NCI-H82 (cell line): ENCODE measurements at places on chromosomes 7 and 10.

GRCh38 chr10:60429084-60429849 is 39.6 kb upstream of the ANK3 start:
- no peak for DNase-seq

- peak; percentile 0 for DNase-seq
Measured at GRCh38 chr10:42149027-42149700, 489.2 kb downstream of the ZNF33B start.

- DNase-seq: no peak
Measured at GRCh38 chr10:71801361-71801760, 28.0 kb upstream of the VSIR start.

GRCh38 chr10:118523775-118524174 is 71.7 kb downstream of the PRLHR start:
- no peak for DNase-seq

DNA sequence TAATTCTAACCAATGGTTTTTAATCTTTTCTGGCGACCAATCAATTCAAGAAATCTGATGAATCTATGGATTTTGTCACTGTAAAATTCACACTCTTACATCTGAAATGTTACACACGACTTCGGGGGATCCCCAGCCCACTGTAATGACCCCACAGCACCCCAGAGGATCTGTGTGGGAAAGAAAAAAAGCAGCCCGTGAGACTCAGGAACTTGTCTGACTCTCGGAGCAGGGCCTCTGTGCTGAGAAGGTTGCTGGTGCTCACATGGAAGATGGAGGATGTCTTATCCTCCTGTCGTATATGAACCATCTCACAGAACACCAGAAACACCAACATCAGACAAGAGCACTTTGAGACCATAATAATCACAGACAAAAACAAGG is 228.4 kb upstream of the INHBA start:
- DNase-seq: no peak

GRCh38 chr7:116421298-116421697 is 78.2 kb upstream of the CAV2 start:
- no peak for DNase-seq

- DNase-seq: no peak
Measured at GRCh38 chr10:132457328-132458070, 60.5 kb downstream of the PWWP2B start.

DNA sequence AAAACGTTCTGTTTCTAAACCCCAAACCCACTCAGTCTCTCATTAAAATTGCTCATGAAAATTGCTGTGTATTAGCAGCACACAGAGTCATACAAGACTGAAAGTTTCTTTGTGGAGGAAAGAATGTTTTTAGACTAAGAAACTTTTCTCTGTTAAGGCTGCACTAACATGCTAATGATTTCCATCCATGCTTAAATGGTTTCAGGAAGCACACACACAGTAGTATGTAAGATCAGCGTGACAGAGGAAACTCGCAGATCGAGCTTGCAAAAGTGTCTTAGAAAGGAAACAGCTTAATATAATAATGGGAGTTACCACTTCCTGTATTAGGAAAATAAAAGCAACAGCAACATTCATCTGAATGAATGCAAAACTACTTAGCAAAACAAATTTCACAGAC is 112.7 kb downstream of the ICA1 start:
- DNase-seq: no peak

DNA sequence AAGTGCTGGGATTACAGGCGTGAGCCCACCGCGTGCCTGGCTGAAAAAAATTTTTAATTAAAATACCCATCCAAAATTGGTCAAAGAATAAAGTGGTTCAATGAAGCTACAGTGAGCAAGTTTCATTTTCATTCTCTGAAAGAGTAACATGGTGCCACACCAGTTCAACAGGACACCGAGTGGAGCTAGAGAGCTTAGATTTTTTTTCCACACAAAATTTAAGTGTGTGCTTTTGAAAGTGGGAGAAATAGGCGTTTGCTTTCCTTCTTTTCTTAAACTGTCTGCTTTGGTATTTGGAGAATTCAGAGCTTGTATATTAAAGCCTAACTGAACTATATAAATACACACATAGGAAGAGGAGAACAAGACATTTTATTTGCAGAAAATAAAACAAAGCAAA is 43.4 kb downstream of the BPGM start:
- DNase-seq: no peak

DNA sequence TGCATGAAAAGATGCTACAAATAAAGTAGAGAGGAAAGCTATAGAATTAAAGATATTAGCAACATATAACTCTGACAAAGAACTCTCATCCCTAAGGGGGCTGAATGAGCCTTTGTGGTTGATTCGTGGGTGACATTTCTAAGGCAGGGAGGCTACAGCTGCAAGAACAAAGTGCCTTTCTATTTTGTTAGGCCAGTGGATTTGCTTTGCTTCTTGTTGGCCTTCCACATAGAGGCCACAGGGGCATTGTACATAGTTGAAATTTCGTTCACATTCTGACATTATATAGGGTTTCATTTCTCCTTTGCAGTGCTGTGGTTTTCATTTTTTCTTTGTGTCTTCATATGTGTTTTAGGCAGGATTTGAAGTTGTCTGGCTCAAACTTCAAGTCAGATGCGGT is 819.2 kb upstream of the C7orf33 start:
- DNase-seq: no peak

DNA sequence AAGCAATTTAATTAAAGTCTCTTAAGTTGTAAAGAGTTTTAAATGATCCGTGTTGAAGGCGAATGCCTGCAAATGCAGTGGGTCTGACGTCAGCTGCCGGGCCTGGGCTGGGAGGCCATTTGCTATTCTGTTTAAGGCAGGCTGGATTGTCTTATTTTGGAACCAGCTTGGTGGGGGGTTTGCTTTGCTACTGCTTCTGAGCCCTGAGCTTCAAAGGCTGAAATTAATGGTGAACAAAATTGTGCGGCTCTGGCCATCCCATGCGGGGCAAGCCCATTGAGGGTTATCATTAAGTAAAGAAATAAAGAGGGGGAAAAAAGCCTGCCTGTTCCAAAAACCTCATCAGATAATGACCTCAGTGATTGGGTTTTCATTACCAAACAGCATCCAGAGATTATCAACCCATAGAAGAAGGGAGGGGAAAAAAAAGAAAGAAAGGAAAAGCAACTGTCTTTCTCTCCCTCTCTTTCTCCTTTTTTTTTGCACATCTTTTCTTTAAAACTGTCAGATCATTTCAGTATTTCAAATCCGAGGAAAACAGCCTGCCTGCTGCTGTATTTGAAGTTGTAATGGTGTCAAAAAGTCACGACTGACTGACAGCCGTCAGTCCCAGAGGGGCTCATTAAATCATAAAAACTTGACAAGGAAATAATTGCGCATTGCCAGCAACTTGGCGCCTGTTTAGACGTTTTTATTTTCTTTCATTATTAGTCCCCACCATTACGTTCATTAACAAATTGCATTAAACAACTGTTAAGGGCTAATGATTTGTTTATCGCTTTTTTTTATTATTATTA is 131.9 kb upstream of the TCF7L2 start:
- no peak for DNase-seq

DNA sequence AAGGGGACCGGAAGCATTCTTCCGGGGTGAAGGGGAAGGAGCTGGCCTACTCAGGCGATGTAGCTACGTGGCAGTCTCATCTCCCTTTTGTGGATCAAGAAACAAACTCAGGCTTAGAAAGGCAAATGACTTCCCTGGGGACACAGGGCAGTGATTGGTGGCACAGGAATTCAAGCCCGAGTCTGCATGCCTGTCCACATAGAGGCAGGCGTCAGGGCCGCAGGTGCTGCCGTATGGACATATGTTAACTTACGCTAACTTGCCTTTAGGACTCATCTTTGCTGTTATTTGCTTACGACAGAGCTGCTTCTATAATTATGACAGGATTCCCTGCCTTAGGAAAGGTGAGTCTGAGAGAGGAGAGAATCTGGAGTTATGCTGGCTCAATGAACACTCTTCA is 42.3 kb upstream of the KLF6 start:
- no peak for DNase-seq

DNA sequence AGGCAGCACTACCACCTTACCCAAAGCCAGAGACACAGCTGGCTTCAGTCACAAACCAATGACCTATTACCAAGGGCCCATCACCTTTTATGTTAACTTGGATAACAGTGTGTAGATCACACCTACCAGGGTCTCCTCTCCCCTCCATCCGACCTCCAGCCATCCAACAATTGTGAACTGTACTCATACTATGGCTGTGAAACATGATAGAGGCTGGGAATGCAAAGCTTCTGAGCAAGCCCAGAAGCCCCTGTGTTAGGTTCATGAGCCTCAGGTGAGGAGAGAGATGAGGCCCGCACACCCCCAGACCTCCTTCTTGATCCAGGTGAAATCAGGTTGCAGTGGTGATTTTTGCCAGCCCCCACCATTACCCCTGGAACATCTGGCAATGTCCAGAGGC is 47.7 kb downstream of the PNLIPRP2 start:
- DNase-seq: no peak

- peak; percentile 78 for DNase-seq
Measured at GRCh38 chr7:29825775-29826529, 19.6 kb downstream of the WIPF3 start.

GRCh38 chr10:14836208-14836607 is 1.6 kb downstream of the CDNF start:
- peak; percentile 23 for DNase-seq

DNA sequence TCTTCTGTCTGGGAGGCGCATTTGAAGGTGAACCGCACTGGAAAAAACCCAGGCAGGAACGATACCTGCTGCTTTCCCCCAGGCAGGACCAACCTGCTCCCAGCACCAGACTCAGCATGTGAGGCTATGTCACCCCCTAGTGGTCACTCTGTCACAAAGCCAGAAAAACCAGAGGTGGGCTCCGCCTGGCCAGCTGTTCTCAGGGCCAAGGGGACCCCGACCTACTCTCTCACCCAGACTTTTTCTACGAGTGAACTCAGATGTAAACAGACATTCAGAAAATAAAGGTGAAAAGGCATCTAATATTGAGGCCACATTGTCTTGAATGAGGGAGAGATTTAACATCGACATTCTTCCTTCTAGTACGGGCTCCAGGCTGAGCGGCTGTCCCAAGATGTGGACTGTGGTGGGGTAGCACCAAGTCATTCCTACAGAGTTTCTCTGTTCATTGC is 117.3 kb downstream of the PRKAG2 start:
- DNase-seq: peak; percentile 74

DNA sequence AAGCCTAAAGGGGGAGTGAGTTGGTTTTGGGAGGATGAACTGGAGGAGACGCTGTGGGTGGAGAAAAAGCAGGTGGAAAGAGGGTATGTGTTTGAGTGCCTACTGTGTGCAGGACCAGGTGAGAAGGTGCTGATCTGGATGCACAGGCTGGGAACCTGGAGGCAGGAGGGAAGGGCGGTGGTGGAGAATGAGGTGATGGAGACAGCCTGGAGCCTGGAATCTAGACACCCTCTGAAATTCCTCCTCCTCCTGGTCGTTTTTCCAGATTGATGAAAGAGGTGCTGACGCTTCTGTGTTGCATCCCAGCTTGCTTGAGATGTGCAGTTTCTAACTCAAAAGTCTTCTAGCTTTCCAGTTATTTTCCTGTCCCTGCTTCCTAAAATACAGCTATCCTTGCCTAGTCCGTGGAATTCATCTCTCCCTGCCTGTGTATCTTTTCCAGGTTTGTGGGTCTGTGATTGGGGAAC is 67.5 kb downstream of the LRMDA start:
- no peak for DNase-seq

DNA sequence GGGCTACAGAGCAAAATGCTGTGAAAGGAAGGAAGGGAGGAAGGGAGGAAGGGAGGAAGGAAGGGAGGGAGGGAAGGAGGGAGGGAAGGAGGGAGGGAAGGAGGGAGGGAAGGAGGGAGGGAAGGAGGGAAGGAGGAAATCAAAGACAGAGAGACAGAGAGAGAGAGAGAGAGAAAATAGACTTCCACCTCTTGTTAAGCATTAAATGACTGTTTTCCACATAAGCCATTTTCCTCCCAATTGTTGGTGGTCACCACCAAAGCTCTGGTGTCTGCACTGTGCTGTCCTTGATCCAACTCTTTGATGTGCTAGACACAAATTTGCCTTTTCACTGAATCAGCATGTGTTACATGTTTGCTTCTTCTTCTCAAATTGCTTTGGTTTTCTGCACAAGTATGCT is 90.7 kb upstream of the INHBA start:
- DNase-seq: no peak

GRCh38 chr10:132109341-132110110 is 43.8 kb downstream of the JAKMIP3 start:
- no peak for DNase-seq

DNA sequence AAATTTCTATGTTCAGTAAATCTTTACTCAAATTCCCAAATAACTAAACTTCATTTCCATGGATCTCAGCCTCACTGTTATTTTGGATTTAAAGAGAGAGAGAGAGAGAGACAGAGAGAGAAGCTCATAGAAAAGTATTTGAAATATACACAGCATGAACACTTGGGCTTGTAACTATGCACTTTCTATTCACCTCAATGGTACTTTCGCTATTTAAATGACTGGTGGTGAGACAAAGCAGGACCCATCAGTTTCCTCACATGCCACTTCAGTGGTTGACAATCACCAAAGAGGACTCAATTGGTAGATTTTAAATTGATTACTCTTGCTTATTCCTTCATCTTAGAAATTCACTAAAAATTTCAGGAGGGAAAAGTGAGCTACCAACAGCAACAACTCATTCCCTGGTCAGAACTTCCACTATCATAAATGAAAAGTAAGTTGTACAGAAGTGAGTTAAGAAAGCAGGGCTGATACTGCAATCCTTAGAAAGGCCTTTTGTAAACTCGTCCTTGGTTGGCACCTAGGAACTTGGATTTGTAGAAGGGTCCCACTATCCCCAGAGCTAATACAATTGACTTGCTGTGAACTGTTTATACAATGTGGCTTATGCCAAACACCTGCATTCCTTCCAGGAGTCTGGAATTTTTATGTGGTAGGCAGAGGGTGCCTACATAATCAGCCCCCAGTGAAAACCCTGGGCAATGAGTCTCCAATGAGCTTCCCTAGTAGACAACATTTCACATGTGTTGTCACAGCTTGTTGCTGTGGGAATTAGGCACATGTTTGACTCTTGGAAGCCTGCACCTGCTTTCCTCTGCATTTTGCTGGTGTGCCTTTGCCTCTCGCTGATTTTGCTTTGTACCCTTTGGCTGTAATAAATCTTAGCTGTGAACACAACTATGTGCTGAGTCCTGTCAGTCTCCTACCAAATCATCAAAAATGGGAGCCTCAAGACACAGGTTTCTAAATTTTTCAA is 10.8 kb downstream of the ERLIN1 start:
- DNase-seq: no peak

DNA sequence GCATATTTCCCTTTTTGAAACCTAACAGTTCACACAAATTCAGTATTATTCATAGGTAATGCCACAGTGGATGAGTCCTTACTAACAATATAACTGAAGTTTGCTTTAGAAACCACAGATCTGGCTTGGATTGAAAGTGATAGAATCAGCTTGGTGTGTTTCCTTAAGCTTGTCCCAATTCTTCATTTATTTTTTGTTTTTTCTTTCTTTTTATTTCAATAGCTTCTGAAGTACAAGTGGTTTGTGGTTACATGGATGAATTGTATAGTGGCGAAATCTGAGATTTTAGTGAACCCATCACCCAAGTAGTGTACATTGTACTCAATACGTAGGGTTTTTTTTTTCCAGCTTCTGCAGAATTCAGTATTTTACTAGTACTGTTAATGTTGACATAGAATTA is 518.2 kb upstream of the SEMA3D start:
- no peak for DNase-seq

GRCh38 chr10:126616737-126617136 is 53.8 kb downstream of the C10orf90 start:
- no peak for DNase-seq

GRCh38 chr7:38027884-38028455 is 107.5 kb downstream of the EPDR1 start:
- DNase-seq: no peak

- no peak for DNase-seq
Measured at GRCh38 chr10:77121829-77122228, 515.8 kb downstream of the KCNMA1 start.

- no peak for DNase-seq
Measured at GRCh38 chr10:33094263-33095051, 136.4 kb upstream of the ITGB1 start.
